Spleen (tissue), 13 donors: ENCODE measurements at places on chromosomes 7 and 10. TPM values are rescaled to one million over a fixed set of nuclear protein-coding genes. Genes with fewer than 3 reads are reported as not detected.

DNA sequence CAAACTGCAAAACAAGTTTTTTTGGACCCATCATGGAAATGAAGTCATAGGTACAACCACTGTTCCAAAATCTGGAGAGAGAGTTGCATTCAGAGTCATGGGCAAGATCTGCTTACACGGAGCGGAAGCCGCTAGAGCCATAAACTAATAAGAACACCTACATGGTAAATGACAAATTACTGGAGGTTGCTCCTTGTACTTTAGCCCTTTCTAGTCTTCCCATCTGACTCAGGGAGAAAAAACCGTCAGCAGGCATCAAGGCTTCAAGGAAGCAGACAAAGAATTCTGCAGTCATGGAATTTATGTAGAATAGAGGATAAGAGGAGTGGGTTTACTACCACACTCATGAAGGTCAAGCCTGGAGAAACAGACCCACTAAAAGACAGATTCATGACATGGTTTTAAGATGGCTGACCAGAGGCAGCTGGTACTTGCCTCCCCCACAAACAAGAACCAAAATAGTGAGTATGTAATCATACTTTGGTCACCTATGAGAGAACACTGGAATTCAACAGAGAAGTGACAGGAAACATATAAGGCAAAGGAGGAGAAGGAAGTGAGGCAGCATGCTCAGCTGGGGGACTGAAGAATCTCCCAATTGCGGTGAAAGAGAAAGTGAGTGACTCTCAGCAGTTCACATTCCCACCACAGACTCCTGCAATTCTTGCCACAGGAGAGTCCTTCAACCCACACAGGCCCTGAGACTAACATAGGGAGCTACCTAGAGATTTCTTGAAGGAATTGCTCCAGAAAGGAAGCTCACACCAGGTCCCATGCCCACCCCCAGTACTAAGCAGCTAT lies 42.4 kb upstream of the ASAH2 start:
- no peak for DNase-seq

GRCh38 chr10:90018819-90019218 lies 317.4 kb downstream of the KIF20B start:
- no peak for DNase-seq

DNA sequence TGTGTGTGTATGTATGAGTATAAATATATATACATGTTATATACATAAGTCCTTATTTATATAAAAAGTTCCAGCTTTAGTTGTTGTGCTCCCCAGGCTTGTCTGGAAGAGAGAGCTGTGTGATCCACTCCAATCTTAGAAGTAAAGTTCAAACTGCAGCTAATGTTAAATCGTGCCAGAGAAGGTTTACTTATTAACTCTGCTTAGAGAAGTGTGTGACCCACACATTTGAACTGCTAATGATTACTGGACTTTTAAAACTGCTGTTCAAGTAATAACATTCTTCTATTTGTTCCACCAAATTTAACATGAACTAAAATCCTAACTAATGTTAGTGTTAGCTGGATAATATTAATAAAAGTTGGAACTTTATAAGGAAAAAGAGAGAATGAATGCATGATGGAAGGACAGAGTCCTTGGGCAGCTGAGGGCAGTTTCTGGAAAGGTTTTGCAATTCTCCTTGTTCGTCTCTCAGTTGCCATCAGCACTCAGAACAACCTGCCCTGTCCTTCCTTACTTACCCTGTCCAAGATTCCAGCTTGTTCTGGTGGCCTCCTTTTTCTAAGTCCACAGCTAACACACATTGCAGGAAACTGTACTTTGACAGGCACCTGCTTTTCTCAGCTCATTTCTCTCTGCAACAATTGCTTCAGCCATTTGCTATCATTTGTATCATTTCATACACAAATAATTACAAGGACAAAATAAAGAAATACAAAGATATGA lies 162.6 kb downstream of the FAM107B start:
- DNase-seq, result no peak

GRCh38 chr10:85650791-85651496 lies 715.7 kb downstream of the GRID1 start:
- DNase-seq, result no peak

The PCBD1 gene
- 36.1 TPM for total RNA-seq

- DNase-seq, result no peak
These were observed 3.1 kb downstream of the VSIR start for GRCh38 chr10:71770255-71770654.

DNA sequence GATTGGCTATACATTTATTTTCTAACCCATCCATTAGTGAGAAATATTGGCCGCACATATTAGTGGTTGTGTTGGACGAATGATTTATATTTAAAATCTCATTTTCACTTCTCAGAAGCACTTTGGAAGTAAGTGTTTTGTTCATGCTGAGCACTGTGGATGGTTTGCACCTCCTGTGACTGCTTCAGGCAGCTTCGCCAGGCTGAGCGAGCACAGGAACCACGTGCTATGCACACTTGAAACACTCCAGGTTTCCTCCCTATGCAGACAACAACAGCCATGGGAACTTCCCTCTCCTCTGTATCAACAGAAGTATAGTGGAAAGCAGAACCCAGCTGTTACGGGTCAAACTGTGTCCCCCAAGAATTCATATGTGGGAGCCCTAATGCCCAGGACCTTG lies 67.3 kb upstream of the WDR11 start:
- no peak for DNase-seq

The GPRIN2 gene
- total RNA-seq, result not detected

DNA sequence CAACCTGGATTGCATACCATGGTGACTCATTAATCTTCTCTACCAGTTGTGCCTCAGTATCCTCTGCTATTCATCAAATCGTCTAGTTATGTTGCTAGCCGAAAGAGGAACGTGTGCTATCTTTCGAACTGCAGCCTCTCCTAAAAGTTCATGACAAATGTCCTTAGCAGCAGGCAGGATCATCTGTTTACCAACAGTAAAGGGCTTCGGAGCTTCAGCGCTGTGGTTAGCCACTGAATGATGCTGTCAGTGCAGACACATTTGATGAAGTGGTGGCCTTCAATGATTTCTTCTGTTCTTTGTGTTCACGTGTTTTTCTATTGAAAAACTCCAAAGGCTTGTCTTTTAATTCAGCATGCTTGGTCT lies 68.8 kb downstream of the CSTF2T start:
- DNase-seq, result no peak

The MAGI2 gene
- 15.5 TPM for total RNA-seq

The COL1A2 gene
- 210 TPM for total RNA-seq

DNA sequence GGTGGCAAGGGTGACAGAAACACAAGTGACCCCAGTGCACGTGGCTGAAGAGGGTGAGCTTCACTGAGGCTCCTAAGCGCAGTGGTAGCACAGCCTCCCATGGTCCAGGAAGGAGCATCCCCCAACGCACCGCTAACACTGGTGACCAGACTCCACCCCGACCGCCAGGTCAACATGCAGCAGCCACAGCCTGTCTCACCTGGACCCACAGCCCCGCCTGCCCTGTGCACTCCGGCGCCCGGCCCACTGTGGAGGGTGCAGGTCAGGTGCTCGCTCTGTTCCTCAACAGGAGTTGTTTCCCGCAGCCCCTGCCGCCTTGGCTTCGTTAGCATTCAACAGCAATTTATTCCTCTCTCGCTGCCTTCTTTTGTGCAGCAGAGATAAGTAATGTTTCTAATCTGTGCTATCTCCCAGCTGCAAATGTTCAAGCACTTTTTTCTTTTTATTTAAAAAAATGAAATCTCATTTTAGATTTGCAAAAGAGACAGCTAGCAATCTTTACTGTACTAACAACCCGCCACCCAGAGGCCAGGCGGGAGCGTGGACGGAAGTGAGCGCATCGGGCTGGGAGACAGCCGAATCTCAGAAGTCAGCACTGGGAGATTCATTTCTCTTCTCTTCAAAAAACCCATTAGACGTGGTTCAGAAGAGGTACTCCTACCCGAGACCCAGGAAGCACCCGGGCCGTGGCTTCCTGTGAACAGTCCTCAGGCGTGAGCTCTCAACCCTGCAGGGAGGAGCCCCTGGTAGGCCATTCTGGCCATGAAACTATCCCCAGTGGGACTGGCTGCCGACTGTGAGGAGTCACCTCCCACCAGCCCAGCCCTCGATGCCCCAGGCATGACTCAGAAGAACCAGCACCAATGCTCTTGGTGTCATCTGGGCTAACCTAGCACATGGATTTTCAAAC lies 133.4 kb downstream of the MAD1L1 start:
- DNase-seq, result peak; percentile 83

DNA sequence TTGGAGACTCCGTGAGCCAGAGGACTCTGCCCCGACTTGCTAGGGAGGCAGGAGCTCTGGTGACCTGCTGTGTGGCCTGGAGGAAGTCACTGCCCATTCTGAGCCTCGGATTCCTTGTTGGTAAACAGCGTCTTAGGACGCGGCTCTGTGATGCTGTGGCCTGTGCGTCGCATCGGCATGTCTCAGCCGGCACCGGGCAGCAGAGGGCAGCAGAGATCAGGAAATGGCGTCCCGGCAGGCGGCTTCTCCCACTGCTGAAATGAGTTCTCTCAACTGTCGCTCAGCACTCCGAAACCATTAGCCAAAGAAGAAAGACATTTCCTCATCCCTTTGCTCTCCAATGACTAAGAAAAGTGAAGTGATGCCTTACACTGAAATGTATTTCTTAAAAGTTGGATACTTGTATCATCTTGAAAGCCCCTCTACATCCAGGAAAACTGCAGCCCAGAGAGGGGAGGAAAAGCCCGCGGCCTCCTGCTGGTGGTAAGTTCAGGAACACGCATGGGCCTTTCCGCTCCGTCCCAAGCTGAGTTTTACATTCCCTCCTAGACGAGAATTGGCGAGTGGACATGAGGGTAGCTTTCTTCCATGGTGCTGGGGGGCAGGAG lies 91.7 kb downstream of the WDR11 start:
- DNase-seq, result peak; percentile 90

The PTF1A gene
- not detected for total RNA-seq

The TBX20 gene
- not detected for total RNA-seq

DNA sequence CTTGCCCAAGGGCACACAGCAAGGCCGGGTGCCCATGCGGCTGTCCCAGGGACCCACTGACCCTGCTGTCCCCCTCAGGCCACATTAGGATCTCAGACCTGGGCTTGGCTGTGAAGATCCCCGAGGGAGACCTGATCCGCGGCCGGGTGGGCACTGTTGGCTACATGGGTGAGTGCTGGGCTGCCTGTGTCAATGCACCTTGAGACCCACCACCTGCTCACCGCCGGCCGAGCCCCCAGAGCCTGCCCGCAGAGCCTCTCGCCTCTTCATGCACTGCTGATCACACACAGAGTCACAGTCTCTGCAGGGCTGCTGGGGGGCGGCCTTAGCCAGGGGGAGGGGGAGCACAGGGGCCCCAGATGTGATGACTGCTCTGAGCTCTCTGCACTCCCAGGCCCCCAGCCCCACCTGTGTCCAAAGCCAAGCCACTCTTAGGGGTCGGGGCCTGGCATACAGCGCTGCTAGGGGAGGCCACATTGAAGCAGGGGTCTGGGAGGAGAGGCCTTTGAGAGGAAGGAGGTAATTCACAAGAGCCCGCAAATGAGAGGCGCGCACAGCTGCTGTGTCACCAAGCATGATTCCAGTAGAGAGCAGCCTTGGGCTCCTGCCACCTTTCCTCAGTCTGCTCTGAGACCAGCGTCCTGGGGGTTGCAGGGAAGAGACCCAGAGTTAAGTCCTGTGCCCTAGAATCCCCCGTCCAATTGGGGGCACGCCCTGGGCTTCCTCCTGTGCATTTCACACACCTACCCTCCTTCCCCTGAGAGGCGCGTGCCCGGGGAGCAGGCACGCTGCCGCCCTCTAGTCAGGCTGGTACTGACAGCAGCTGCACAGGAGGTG lies 100.4 kb downstream of the RGS10 start:
- no peak for DNase-seq

DNA sequence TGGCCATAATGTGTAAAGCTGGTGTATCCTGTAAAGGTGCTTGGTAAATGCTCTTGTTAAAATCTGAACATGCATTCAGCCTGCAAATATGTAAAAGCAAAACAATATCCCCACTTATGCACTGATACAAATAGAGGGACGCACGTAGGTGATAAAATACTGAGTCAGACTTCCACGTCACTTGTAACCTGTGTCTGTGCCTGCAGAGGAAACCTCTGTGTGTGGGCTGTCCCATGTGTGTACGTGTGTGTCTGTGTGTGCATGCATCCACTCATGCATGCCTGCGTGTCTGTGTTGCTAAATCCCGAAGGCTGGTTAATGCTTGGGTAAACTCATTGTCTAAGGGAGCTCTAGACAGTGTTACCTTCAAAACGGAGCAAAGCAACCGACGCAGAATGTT lies 68.9 kb downstream of the KLF6 start:
- no peak for DNase-seq

DNA sequence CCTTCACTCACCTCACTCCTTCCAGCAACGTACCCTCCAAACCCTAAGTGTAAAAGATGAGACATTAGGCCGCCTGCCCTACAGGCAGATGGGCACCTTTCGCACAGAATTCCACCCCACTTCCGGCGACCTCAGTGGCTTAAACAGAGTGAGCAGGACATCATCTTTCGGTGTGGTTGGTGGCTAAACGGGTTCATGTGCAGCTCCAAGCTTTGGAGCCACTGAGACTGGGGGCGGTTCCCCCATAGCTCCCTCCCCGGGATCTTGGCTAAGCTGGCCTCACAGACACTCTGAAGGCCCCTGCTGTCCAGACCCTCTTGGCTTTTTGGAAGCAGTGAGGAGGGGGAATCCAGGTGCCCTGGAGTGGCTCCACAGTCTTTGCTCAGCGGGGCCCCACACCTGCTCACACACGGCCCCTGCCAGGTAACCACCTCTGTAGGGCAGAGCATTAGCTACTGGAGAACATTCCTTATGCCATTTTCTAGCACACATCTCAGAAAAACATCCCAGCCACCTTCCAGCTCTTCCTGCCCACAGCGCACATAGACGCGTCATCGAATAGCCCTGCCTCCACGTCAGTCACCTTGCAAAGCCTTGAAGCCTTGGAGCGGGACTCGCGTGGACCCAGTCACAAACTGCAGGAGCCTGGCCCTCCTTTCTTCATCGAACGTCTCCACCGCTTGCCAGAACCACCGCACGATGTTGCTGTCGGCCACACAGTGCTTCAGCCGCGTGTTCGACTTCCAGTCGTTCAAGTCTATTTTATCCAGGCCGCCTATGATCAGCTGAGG lies 108.8 kb downstream of the SMURF1 start:
- no peak for DNase-seq

DNA sequence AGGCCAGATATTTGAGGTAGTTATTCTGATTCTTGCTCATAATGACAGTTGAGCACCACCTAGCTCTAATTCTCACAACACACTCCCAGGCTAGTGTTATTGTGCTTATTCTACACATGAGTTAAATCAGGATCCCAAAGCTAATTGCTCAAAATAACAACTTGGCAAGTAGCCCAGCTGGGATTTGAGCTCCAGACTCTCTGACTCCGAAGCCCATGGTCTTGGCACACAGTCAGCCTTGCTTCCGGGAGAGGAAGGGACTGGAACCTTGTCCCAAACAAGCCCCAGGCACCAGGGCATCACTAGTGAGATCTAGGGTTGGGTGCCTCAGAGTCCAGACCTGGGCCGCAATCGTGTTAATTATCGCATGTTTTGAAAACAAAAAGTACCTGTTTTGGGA lies 101.4 kb downstream of the GPAM start:
- no peak for DNase-seq
